ENCODE measurements at places on chromosomes 5 and 9.

DNA sequence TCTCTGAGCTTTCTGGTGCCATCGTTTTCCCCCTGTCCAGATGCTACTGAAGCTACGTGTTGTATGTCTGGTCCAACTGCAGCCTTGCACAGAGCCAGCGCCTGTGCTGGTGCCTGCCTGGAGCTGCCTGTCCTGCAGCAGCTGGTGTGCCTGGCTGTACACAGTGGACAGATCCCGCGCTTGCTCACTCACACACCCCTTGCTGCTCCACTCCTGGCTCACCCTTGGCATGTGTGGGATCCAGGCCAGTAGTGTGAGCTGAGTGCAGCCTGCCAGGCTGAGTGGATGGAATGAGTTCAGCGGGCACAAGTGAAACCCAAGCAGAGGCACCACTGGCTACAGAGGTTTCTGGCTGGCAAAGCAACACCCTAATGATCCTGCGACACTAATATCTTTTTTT, 40.4 kb downstream of the FER start:
- DNase-seq: peak; percentile 90

DNA sequence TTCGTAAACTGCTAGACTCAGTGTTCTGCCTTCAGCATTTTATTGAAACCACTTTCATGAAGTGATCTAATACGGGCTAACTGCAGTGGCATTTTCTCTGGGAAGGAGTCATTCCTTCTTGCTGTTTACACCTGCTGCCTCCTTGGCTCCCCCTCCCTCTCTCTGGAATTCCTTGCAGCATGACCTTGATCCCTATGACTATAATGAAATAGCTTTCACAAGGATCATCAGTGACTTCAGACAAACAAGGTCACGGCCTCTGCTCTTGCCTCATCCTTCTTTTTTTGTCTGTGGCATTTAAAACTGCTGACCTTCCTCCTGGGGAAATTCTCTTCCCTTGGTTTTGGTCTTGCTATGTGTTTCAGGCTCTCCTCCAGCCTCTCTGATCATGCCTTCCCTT, 90.2 kb downstream of the ZNF462 start:
- DNase-seq: no peak

GRCh38 chr5:96004754-96005153, 43.1 kb upstream of the ELL2 start:
- no peak for DNase-seq

GRCh38 chr9:124010665-124011321, 775 bp upstream of the LHX2 start:
- no peak for DNase-seq

DNA sequence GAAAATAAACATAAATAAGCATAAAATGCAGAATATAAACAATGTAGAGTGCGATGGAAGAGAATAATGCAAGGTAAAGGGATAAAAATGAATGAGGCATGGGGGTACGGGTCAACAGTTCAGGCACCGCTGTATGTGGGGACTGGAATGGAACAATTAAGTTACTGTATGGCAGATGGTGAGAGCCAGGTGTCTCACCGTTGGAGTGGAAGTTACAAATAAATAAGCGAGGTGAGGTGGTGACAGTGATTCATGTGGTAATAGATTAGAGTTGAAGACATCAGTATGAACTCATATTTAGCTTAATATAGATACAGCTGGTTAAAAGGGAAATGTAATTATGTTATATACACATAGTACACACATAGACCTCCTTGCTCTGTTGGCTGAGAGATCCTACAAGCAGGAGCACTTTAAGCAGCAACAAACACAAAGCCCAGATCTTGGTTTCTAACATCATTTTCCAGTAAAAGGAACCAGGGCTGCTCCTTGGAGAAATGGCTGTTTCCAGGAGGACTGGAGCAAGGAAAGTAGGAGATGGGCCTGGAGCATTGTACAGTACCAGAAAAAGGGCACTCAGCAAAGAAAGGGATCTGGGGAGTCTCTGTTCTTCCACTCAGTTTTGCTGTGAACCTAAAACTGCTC, 2.4 kb upstream of the OMD start:
- no peak for DNase-seq

GRCh38 chr9:110101531-110102161, 106.3 kb downstream of the C9orf152 start:
- no peak for DNase-seq

GRCh38 chr5:167485061-167485774, 806.2 kb upstream of the WWC1 start:
- no peak for DNase-seq

- peak; percentile 46 for DNase-seq
These were observed 5.5 kb downstream of the TMEM8B start for GRCh38 chr9:35834260-35835215.

GRCh38 chr9:129124506-129125069, 13.4 kb downstream of the PTPA start:
- no peak for DNase-seq

- no peak for DNase-seq
These were observed 67.1 kb downstream of the RETREG1 start for GRCh38 chr5:16549491-16550206.
